ENCODE measurements at places on chromosomes 3 and 15.

DNA sequence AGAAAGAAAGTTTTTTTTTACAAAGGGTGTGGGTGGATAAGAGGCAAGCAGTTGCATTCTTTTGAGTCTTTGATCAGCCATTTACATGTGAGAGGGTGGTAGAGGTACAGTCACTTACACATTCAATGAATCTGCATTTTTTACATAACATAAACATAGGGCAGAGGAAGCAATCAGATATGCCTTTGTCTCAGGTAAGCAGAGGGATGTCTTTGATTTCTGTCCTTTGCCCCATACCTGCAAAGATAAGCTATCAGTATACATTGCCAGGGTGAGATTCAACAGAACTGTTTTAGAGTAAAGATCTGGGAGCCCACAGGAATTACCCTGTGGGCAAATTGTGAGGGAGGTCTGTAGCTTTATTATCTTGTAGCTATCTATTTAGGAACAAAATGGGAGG, 5.4 kb upstream of the PPP1R2 start:
- DNase-seq = no peak

- DNase-seq = no peak
Measured at GRCh38 chr3:64176461-64176996, 48.7 kb downstream of the PRICKLE2 start.

GRCh38 chr3:126464997-126465396, 10.7 kb downstream of the ZXDC start:
- DNase-seq = no peak

DNA sequence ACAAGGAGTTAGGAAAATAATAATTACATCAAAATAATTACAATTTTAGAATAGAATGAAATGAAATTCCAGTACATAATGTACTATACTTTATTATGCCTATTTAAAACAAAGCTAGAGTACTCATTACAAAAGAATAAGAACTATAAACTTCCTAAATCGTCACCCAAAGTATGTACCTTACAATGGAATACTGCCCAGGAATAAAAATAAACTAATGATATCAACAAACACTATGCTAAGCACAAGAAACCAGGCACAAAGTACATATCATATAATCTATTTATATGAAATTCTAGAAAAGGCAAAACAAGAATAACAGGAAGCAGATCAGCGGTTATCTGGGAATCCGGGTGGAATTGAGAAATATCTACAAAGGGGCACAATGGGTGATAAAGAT, 84.7 kb downstream of the MYO9A start:
- DNase-seq = no peak

DNA sequence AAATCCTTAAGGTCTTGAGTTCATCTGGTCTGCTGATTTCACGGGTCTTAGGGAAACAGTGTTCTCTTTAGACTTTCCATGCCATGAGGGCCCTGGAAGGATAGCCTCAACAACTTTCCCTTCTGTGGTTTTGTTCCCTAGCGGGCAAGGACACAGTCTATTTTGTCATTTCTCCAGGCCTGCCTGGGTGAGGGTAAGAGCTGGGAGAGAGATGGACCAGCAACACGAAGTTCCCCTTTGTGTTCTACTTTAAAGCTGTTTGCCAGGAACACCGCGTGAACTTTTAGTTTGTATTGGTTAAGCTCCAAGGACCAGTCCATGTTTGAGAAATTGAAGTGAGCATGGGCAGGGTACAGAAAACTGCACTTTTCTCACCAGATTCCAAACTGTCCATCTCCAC, 20.9 kb downstream of the ST3GAL6 start:
- DNase-seq = no peak

- DNase-seq = no peak
Measured at GRCh38 chr3:192262001-192262400, 465.3 kb downstream of the FGF12 start.

All from HuH-7.5 (cell line).